ENCODE measurements at places on chromosomes 11 and 22. TPM values are rescaled to one million over a fixed set of nuclear protein-coding genes. Genes with fewer than 3 reads are reported as not detected.

DNA sequence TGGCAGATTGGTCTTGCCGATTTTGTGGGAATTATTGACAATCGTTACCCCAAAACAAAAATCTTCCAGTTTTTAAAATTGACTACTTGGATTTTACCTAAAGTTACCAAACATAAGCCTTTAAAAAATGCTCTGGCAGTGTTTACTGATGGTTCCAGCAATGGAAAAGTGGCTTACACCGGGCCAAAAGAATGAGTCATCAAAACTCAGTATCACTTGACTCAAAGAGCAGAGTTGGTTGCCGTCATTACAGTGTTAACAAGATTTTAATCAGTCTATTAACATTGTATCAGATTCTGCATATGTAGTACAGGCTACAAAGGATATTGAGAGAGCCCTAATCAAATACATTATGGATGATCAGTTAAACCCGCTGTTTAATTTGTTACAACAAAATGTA, 37.2 kb downstream of the IGLL1 start:
- DNase-seq, result no peak

- no peak for DNase-seq
These were observed 9.7 kb upstream of the DEPDC7 start for GRCh38 chr11:33006010-33006409.

DNA sequence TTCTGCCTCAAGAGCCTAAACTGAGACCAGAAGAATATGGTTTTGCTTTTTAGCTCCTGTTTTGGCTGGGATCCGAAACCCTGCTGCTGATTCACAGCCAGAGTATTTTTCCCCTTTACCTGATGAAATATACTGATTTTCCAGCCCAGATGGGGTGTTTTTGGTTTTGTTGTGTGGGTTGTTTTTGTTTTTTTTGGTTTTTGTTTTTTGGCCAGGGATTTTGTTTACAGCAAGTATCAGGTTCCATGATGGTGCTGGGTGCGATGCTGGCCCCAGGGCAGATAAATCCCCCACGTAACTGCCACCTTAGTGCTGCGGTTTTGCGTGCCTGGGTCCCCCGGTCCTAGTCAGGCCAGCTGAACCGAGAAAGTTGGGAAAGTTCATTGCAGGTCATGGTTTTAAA, 103.7 kb downstream of the ZBTB16 start:
- no peak for DNase-seq

The PDE3B gene
- 7.8 TPM for total RNA-seq

- DNase-seq, result no peak
These were observed 18.4 kb downstream of the CUL5 start for GRCh38 chr11:108027057-108027456.

- no peak for DNase-seq
These were observed 252.4 kb downstream of the GRM5 start for GRCh38 chr11:88813233-88813915.

All from sciatic nerve (tissue), 2 donors.